Fibroblast of the aortic adventitia (primary cell): ENCODE measurements at places on chromosomes 5 and 9. TPM values are rescaled to one million over a fixed set of nuclear protein-coding genes. Genes with fewer than 3 reads are reported as not detected.
A peak's percentile ranks its signal among the peaks of the same experiment; 100 is the strongest.

The IRX1 gene
- 7.9 and 8.0 TPM in 2 replicates for total RNA-seq

The FOXI1 gene
- not detected in 2 replicates for total RNA-seq

The NUTM2G gene
- not detected in 2 replicates for total RNA-seq

The CCIN gene
- total RNA-seq, result 0.25 and 2.6 TPM in 2 replicates

The SPATA6L gene
- total RNA-seq, result 0.25 and 1.2 TPM in 2 replicates

The EPB41L4A gene
- 0.54 and 2.4 TPM in 2 replicates for total RNA-seq

The FGF18 gene
- total RNA-seq, result 0.54 TPM in 1 of 2 replicates, not detected in the other

The BHMT2 gene
- total RNA-seq, result 5.0 and 6.8 TPM in 2 replicates

GRCh38 chr5:1128977-1129710, 17.3 kb upstream of the SLC12A7 start:
- DNase-seq, result no peak

DNA sequence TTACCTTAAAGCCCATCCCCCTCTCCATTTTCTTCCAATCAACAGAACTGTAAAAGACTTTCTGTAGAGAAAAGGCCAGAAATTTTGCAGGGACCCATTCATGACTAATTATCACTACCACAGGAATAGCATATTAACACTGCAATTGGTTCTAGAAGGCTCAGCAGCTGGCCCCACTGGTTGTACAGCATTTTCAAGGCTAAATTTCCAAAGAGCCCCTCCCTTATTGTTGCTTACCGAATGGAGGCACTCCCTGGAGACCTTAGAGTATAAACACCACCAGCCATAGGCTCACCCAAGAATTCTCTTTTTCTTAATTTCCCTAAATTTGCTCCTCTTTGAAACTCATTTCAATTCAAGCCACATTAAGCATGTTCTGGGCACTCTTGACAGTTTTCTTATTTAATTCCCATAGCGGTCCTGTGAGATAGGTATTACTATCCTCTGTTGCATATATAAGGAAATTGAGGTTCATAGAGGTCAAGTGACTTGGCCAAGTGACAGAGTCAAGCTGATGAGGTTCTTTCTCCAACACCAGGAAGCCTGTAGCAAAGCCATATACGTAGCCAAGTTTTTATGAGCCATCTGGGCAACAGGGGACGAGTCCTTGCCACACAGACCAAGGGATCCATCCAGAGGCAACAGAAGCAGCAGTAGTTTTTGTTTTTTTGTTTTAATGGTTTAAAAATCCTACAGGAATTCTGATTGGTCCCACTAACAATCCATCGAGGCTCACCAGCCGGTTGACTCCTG, 83.9 kb upstream of the NR5A1 start:
- no peak for DNase-seq

DNA sequence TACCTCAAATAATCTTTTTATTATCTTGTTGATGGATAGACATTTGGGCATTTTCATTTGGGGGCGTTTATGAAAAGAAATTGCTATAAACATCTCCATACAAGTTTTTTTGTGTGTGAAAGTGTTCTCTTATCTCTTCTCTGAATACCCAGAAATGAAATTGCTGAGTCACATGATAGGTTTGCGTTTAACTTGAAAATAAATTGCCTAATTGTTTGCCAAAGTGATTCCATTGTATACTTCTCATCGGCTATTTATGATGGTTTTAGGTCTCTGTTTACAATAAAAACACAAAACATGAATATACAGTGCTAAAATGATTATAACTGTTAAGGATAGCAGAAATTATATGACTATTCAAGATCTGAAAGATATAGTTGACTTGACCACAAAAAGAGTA, 361.7 kb downstream of the TAF11L14 start:
- DNase-seq, result no peak

DNA sequence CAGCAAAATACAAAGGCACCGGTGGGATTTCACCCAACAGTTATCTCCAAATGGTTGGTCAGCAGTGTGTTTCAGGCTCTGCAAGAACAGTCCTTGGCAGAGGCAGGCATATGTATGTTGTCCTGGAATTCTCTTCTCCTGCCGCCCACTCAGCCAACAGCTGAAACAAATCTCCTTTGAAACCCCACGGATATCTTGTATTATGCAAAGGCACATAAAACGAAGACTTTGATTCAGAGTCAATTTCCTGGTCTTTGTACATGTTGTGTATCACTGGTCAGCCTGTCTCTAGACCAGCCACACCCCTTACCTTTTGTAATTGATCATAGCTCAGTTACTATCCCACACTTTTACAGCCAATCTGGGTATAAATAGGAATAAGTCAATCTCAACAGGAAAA, 29.2 kb downstream of the FREM1 start:
- no peak for DNase-seq

DNA sequence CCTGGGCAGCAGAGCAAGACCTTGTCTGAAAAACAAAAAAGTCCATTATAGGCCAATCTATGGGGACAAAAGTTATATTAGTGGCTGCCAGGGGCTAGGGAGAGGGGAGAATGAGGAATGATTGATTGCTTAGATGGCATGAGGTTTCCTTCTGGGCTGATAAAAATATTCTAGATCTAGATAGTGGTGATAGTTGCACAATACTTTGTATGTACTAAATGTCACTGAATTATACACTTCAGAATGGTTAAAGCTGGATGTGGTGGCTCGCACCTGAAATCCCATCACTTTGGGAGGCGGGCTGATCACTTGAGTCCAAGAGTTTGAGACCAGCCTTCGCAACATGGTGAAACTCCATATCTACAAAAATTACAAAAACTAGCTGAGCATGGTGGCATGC, 42.8 kb upstream of the TEX48 start:
- no peak for DNase-seq

DNA sequence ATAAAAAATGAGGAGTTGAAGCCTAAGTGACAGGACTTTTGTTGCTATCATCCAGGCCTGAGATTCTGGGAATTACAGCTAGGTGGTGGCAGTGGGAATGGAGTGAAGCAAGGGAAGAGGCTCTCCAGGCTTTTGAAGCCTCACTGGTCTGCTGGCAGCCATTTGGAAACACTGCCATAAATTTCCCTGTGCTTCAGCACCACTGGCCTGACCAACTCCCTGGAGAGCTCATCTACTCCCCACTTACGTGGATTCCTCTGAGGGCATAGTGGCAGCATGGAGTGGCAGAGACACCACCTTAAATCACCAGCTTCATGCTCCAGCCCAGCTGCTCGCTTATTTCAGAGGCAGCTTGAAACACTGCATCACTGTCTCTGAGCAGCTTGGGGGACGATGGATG, 518.2 kb downstream of the TLR4 start:
- DNase-seq, result no peak

DNA sequence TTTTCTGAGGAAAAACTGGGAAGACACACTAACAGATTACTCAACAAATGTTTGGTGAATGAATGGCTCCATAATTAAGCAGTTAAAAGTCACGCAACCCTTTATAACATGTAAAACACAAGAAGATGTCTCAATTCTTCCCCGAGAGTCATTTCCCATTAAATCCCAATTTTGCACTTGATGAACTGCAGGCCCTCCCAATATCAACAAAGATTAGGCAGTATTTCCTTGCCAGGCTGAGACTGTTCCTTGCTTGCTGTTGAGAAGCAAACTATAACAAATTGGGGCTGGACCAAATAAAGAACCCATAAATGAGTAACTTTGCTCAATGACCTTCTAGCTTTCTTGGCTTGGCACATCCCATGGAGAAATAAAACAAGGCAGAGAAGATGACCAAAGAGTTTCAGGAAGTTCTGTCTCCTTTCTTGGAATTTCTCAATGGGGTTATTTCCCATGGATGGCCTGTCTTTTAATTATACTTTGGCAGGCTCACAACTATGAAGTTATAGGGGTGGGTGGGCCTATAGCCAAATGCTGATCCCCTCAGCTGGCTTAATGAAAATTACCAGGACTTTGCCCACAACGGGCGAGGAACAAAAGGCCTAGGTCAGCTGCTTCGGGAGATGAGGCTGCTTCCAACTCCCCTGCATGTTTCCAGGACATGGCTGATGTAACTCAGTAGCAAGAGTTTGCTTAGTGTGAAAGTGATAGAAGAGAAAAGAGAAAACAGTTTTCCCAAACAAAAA, 243.1 kb upstream of the RFX3 start:
- peak; percentile 94 for DNase-seq

DNA sequence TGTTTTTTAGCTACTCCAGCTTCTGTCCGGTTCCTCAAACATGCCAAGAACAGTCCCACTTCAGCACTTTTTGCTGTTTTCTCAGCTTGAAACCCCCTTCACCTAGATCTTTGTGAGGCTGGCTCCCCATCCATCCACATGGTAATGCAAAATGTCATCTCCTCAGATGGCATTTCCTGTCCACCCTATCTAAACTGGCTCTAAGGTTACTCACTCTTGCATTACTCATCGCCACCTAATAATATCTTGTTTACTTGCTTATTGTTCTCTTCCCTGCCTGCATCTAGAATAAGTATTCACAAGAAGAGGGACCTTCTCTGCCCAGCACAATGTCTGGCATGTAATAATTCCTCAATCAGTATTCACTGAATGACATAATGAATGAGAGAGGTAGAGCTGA, 220.1 kb downstream of the FAM114A2 start:
- no peak for DNase-seq

DNA sequence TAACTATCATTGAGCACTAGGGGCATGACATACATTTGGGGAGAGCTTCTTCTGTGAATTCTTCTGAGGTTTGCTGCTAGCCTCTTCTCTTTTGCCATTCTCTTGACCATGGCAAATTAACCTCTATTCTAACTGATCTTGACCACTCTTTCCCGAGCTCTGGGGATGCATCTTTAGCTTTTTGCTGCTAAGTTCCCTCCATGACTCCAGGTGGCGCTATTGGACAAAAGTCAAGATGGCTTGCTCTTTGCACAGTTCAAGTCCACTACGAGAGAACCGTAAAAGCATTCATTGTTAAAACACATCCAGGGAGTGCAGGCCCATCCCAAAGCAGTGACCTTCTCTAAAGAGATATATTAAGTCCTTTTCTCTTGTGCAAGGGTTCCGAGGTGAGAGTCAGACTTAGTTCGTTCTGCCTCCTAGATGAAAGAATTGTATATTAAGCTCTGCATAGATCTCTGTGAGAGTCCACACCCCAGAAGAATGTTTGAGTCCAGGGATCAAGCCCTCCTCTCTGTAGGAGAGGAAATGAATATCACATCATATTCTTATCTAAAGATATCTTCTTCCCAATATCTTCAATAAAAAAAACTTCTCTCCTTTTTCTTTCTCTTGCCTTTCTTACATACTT, 1152.9 kb upstream of the CDH6 start:
- DNase-seq, result peak; percentile 78

DNA sequence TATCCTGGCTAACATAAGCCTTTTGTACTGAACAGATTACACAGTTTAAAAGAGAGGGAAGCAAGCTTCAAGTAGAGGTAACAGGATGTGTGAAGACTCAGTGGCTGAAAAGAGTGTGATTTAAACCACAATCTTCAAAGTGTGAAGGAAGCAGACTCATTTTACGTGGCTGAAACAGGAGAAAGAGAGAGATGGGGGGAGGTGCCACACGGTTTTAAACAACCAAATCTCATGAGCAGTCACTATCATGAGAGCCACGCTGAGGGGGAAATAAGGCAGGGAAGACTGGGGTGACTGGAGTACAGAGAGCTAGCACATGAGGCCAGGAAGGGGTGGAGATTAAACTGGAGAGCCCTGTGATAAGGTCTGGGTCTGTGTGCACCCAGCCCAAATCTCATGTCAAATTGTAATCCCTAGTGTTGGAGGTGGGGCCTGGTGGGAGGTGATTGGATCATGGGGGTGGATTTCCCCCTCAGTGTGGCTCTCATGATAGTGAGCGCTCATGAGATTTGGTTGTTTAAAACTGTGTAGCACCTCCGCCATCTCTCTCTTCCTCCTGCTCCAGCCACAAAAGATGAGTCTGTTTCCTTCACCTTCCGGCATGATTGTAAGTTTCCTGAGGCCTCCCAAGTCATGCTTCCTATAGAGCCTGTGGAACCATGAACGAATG, 318.6 kb upstream of the CD180 start:
- no peak for DNase-seq

GRCh38 chr9:75185585-75186170, 97.4 kb downstream of the OSTF1 start:
- peak; percentile 18 for DNase-seq

DNA sequence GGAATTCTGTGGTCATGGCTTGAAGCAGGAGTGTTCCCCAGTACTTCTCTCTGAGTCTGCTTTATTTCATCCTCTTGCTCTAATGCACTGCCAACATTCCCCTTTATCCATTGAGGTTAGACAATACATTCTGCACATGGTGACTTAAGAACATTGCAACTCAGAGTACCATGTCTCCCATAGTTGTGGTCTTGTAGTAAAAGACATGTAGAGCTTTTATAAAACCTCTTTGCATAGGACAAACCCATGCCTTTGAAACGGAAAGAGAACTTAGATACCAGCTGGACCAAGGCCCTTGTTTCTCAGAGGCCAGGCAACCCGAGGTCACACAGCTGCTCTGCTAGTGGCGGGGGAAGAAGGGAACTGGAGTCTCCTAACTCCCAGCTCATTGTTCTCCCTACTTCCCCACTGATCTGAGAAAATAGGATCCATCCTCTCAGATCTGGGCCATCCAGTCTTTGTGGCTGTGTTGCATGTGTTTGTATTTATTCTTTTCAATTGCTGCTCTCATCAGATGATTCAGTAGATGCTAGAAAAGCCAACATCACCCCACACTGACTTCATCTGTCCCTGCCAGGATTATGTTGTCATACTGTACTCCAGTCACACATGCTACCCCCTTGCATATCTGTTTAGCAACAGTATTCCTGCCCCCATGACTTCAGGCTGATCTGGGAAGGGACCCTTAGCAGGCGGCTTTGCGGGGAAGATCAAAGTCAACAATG, 236.9 kb downstream of the SAXO1 start:
- DNase-seq, result peak; percentile 91

DNA sequence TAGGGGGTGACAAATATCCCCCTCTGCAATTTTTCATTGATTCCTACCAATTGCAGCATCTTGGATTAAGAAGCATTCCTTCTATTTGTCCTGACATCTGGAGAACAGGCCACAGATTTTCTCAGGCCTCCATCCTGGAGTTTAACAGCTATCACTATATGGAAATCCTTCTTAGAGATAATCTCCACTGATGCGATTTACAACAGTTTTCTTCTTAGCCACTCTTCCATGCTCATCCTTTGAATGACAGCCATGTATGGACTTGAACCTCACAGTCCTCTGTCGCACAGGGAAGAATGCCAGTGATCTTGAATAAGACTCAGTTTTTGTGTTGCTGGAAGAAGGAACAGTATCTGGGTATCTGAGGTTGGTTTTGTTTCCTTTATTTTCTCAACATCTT, 73.2 kb downstream of the PGM5 start:
- DNase-seq, result no peak

- no peak for DNase-seq
Measured at GRCh38 chr5:180194410-180195345, 14.3 kb downstream of the RASGEF1C start.

- no peak for DNase-seq
Measured at GRCh38 chr9:114501796-114502682, 3.2 kb downstream of the WHRN start.

- no peak for DNase-seq
Measured at GRCh38 chr5:175753536-175754402, 95.9 kb downstream of the HRH2 start.

GRCh38 chr9:84554069-84554664, 115.4 kb upstream of the NTRK2 start:
- no peak for DNase-seq

- DNase-seq, result peak; percentile 19
Measured at GRCh38 chr9:132141344-132141947, 20.4 kb upstream of the NTNG2 start.

GRCh38 chr5:72937517-72938061, 18.3 kb upstream of the FCHO2 start:
- no peak for DNase-seq

- no peak for DNase-seq
Measured at GRCh38 chr5:125970631-125971307, 452.4 kb upstream of the GRAMD2B start.
